ENCODE measurements at places on chromosomes 12 and 14. TPM values are rescaled to one million over a fixed set of nuclear protein-coding genes. Genes with fewer than 3 reads are reported as not detected.

Gene PLEKHD1
- 0.16 TPM for total RNA-seq

Gene AVPR1A
- 3.1 TPM for total RNA-seq

GRCh38 chr12:43288671-43289425 is 263.2 kb downstream of the ADAMTS20 start:
- no peak for DNase-seq

GRCh38 chr12:26406813-26407212 is 211.4 kb downstream of the SSPN start:
- DNase-seq = no peak

Gene POTEG
- not detected for total RNA-seq

Gene CMKLR1
- 10.9 TPM for total RNA-seq

Gene TMEM30B
- total RNA-seq = 1.4 TPM

Gene GPR137C
- total RNA-seq = 0.49 TPM

DNA sequence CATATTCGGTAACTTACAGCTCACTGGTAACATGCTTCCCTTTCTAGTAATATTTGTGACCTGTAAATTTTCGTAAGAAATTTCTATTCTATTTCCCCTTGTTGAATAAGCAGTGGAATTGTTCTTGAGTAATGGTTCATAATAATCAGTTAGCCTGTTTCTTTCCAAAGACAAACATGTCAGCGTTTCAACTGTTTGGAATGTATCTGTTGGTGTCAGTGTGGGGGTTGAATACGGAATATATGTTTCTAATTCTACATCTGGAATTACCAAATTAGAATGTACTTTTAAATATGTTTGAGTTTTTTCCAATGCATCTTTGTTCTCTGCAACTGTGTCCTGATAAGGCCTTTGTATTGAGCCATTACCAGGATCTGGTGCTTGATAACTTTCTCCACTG is 2.0 kb downstream of the BBS10 start:
- DNase-seq = no peak

DNA sequence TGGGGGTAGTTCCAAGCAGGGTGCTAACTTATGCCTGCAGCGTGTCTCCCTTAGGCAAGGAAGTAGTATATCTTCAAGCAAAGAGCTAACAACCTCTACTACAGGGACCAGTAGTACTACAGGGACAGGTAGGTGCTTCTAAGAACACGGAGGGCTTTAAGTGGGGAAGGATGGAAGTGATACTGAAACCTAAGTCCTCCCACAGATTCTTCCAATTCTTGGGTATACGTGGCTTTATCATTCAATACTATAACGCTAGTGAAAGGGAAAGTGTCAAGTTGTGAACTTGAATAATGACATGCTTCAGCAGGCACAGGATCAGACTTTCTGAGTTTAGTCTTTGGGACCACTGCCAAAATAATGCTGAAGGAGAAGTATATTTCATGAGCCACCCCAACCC is 241.7 kb downstream of the CEP128 start:
- DNase-seq = no peak

DNA sequence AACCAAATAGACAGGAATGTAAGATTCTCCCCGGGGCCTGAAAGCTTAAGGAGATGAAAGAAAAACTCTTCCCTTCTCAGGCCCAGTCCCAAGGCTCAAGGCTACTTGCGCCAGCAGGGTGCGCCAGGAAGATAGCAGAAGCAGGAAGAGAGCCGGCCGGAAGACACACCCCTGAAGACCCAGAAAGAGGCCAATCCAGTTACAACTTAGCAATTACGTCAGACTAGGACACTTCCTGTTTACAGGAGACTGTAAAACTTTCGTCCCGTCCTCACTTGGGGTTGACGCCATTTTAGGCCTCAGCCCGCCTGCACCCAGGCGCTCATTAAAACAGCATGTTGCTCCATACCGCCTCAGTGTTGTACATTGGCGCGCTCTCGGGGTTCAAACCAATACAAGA is 9.4 kb downstream of the COX16 start:
- no peak for DNase-seq

DNA sequence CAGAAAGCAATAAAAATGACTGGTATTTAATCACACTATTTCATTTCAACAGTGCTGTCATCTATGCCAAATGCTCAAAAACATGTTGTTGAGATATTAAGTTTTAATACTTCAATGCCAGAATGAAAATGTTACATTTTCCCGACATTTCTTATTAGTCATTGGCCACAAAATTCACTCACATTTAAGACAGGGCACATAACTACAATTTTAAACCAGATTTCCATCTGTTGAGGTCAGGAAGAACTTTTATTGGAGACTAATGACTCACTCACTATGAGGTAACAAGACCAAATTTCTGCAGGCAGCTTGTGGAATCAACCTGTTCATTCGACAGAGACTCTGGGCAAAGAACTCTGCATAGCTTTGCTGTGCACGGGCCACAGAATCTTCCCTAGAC is 36.8 kb downstream of the PPTC7 start:
- DNase-seq = no peak

- no peak for DNase-seq
Observed at GRCh38 chr12:90234472-90234871, 525.8 kb upstream of the ATP2B1 start.
